ENCODE measurements at places on chromosomes 7 and 10. TPM values are rescaled to one million over a fixed set of nuclear protein-coding genes. Genes with fewer than 3 reads are reported as not detected.

GPR158 gene
- total RNA-seq: not detected

SEC61A2 gene
- 9.0 TPM for total RNA-seq

TES gene
- total RNA-seq: 37.9 TPM

OR2A2 gene
- total RNA-seq: not detected

All from heart left ventricle (tissue), 16 donors.